Hair follicular keratinocyte (primary cell): ENCODE measurements at places on chromosomes 3 and 15. TPM values are rescaled to one million over a fixed set of nuclear protein-coding genes. Genes with fewer than 3 reads are reported as not detected.

Gene ZNF501
- total RNA-seq = 2.5 and 2.7 TPM in 2 replicates

Gene PSMD6
- 86.1 and 112 TPM in 2 replicates for total RNA-seq

Gene CTXND1
- total RNA-seq = not detected in 2 replicates

Gene BFSP2
- not detected in 2 replicates for total RNA-seq

Gene PLAAT1
- total RNA-seq = 0.19 and 0.55 TPM in 2 replicates

Gene FRMD5
- total RNA-seq = 1.3 and 2.5 TPM in 2 replicates

Gene LSMEM2
- not detected in 2 replicates for total RNA-seq

Gene IDH2
- 60.1 and 67.0 TPM in 2 replicates for total RNA-seq

Gene RLBP1
- total RNA-seq = not detected in 2 replicates

Gene TMEM212
- total RNA-seq = not detected in 2 replicates

Gene LIPC
- total RNA-seq = not detected in 2 replicates

Gene STRIT1
- not detected in 2 replicates for total RNA-seq

Gene ZBBX
- total RNA-seq = not detected in 2 replicates

Gene ITIH1
- total RNA-seq = not detected in 2 replicates

Gene MYLK
- 9.7 and 11.2 TPM in 2 replicates for total RNA-seq

Gene SLC12A1
- total RNA-seq = not detected in 2 replicates
